Germinal center (tissue), 1 donor: ENCODE measurements at places on chromosomes 7 and 10.
A peak's percentile ranks its signal among the peaks of the same experiment; 100 is the strongest.

- peak; percentile 54 for DNase-seq
Measured at GRCh38 chr10:92830478-92831389, 17.6 kb upstream of the EXOC6 start.

- DNase-seq: no peak
Measured at GRCh38 chr7:131249003-131249402, 78.7 kb upstream of the MKLN1 start.

DNA sequence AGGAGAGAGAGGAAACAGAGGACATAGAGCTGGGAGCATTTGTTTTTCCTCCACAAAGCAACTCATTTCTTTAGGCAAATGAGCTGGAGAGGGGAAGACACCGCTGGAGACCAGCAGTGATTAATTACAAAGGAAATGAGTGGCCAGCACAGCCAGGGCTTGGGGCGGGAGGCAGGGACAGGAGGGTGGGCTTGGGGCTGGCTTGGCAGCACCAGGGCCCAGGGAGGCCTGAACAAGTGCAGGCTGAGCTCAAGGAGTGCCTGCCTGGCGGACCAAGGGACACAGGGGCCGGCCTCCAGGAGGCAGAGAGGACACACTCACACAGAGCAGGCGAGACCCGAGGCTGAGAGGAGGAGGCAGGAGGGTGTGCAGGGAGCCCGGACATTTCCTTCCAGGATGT lies 149.0 kb upstream of the UNC5B start:
- no peak for DNase-seq

GRCh38 chr10:6701289-6701688 lies 121.2 kb upstream of the PRKCQ start:
- no peak for DNase-seq

DNA sequence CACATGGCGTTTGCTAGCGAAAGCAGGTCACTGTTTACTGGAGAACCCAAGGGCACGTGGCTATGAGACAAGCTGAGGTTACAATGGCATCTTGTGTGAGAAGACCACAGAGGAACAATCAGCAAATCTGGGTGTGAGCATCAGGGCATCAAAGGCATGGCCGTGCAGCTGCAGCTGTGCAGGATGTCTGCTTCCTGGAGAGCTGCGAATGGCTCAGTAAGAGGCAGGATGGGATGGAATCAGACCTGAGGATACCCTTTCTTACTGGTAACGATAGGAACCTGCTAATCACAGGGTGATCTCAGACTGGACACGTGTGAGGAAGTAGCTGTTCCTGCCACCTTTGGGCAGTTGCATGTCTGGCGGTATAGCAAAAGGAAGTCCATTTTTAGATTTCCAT lies 119.5 kb downstream of the RNF216 start:
- peak; percentile 42 for DNase-seq

GRCh38 chr10:17586821-17587234 lies 30.3 kb downstream of the HACD1 start:
- no peak for DNase-seq

DNA sequence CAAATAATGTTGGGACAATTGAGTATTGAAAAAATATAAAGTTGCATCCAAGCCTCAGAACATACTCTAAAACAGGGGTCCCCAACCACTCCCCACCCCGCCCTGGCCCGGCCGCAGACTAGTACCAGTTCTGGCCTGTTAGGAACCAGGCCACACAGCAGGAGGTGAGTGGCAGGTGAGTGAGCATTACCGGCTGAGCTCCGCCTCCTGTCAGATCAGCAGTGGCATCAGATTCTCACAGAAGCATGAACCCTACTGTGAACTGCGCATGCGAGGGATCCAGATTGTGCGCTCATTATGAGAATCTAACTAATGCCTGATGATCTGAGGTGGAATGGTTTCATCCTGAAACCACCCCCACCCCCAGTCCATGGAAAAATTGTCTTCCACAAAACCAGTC lies 19.4 kb downstream of the HIPK2 start:
- no peak for DNase-seq

DNA sequence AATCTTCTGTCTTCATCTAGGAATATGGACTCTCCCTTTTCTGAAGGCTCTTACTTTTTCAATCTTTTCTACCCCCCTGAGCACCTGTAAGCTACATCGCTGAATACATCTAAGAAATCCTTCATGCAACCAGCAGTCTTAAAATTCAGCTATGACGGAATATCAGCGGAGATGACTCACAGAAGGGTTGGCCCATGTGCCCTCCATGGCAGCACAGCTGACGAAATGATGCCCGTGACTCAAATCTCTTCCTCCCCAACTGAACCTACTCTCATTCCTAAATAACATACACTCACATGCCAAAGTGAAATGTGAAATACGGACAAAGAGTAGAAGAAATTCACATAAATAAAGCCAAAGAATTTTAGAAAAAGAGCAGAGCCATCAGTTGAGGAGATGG lies 30.3 kb upstream of the NCAPG2 start:
- no peak for DNase-seq
